ENCODE measurements at places on chromosomes 4 and X.

GRCh38 chr4:151267822-151268535 lies 9.0 kb upstream of the PRSS48 start:
- DNase-seq, result no peak

- DNase-seq, result no peak
Observed at GRCh38 chr4:26709246-26709645, 125.4 kb downstream of the TBC1D19 start.

GRCh38 chr4:118363166-118363565 lies 10.4 kb upstream of the PRSS12 start:
- no peak for DNase-seq

DNA sequence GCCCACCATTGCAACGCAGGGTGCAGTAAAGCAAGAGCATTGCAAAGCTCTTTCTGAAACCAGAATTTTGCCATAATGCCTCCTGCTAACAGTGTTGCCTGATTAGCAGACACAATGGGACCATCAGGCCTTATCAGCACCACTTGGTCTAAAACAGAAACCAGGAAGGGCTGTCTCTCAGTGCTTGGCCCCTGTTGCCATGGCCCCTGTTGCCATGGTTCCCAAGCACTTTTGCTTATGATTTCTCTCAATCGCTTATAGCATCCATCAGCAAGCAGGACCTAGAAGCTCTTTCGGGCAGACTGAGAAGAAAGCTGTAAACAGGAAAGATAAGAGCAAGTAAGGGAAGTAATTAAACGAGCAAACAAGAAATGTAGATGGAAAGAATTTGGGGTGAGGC lies 36.8 kb downstream of the RTL5 start:
- no peak for DNase-seq

DNA sequence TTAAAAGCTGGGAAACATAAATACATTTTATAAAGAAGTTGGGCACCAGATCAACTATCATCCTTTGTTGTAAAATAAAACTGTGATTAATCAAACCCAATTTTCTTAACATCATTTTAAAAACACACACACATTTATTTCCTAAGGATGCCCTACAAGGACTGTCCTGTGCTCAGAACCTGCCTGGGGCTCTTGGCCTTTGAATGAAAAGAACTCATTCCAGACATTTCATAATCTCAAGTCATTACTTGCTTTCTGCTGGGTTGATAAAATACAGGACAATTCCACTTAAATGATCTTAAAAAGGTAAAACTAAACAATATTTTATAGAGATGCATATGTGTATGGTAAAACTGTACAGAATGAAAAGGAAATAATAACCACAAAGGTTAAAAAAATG lies 2.8 kb downstream of the SH3D19 start:
- no peak for DNase-seq

GRCh38 chrX:148474030-148474429 lies 26.4 kb upstream of the AFF2 start:
- no peak for DNase-seq

- no peak for DNase-seq
Observed at GRCh38 chr4:100679926-100680325, 162.1 kb upstream of the EMCN start.

GRCh38 chrX:373641-374471 lies 12.9 kb downstream of the PPP2R3B start:
- no peak for DNase-seq

GRCh38 chr4:149987330-149988086 lies 90.7 kb upstream of the DCLK2 start:
- no peak for DNase-seq

DNA sequence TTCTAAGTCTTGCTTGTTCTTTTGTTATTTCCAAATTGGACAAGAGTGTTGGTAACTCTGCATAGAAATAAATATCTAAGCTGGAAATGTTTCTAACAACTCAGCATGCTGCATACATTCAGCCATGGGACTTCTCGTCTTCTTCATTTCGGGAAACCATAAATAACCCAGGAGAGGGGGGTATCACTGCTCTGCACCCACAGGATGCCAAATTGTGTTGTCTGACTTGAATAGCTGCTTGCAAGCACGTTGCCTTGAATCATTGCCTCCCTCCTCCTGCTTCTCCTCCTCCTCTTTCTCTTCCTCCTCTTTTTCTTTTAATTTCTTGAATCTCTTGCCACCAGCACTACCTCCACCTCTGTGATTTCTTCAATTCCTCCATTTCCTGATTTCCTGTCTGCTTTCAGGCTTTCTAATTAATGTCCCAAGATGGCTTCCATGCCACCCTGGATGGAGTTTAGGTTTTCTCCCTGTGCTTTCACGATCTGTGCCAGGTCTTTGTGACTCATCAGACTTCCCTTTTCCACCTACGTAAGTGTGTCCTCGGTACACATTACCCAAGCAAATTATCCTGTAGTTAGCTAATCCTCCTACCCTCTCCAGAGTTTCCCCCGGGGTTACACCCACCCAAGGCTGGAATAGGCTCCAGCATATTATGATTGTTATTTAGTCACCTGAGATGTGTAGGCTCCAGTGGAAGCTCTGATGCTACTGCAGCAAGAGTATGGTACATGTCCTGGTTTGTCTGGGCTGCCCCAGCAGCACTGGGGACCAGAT lies 122.6 kb upstream of the VCX3B start:
- DNase-seq, result no peak

DNA sequence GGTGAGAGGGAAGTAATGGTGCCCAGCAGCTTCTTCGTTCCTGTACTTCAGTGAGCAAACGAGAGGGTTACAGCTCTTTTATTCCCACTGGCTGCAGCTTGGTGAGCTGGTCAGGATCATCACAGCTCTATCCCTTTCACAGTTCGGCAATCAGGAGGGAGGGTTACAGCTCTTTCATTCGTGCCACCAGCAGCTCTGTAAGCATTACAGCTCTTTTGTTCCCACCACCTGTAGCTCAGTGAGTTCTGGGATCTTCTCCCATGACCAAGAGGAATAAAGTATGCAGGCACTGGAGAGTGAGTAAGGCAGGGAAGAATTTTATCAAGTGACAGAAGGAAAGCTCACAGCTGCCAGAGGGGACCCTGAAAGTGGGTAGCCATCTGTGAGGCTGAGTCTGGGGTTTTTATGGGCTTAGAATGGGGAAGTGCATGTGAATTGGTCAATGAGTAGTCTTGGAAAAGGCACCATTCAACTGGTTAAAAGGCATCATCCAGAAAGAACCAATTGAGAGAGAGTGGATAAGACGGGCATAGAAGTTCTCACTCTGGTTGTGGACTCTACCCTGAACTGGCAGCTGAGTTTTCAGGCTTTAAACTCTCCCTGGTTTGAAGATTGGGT lies 123.7 kb downstream of the COX18 start:
- DNase-seq, result no peak

GRCh38 chr4:182346675-182347375 lies 103.6 kb downstream of the TENM3 start:
- no peak for DNase-seq

GRCh38 chr4:31598639-31599038 lies 878.5 kb downstream of the PCDH7 start:
- DNase-seq, result no peak
